Activated T-helper 2 cell treated with anti-CD3 and anti-CD28 coated beads, Interferon-gamma antibody, Interleukin-2, Interleukin-4, amounts not matched to agents 10 μg/mL and 5 μg/mL and 100 μg/mL, durations not matched to agents 14 hours and 24 hours and 36 hours (primary cell): ENCODE measurements at places on chromosomes 16 and 17. TPM values are rescaled to one million over a fixed set of nuclear protein-coding genes. Genes with fewer than 3 reads are reported as not detected.

PLA2G10 gene
- total RNA-seq = not detected in 2 replicates

DNA sequence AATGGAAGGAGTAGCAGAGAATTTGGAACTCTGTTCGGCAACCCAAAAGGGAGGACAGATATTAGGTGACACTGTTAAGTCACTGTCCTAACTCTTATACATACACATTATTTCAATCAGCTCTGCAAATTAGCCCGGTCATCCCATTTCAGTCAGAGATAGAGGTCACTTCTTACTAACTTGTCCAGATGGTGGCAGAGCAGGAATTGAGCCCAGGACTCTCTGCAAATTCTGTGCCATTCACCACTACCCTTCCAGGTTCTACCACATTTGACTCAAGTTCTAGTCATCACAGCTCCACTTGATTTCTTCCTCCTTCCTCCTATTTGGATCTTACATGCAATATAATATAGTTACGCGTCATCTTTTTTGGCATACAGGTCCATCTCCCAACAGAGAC lies 35.9 kb upstream of the NUDT7 start:
- no peak overlapping the region for H3K27ac ChIP-seq
- no peak overlapping the region for H3K4me3 ChIP-seq
- DNase-seq = no peak
- no peaks in the 10 kb centered on the region for H3K36me3 ChIP-seq

NGFR gene
- total RNA-seq = 0.14 and 0.18 TPM in 2 replicates

GRCh38 chr16:47144559-47144877 lies 773 bp upstream of the NETO2 start:
- peaks cover 34% of the 10 kb centered on the region for H3K27me3 ChIP-seq
- H3K36me3 ChIP-seq = no peaks in the 10 kb centered on the region
- H3K4me1 ChIP-seq = peaks cover 14% of the 10 kb centered on the region

DNA sequence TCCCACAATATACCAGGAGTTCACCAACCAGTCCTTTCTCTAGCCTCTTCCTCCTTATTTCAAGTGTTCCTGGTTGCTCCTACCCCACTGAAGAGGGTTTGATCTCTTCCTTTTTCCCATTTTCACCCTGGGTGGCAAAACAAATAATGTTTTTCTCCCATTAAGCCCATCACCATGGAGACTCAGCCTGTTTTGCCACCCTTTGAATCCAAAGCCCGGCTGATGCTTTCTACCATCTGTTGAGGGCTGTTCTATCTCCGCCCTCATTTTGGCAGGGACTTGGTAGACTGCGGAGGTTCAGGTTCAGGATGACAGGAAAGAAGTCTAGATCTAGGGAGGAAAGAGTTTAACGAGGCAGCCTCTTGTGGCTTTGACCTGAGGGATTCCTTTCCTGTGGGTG lies 2.6 kb downstream of the DNAH2 start:
- H3K27me3 ChIP-seq = peaks cover 62% of the 10 kb centered on the region
- peaks cover 13% of the 10 kb centered on the region for H3K4me1 ChIP-seq
- no peak for DNase-seq
- no peak overlapping the region for H3K4me3 ChIP-seq
- H3K36me3 ChIP-seq = no peaks in the 10 kb centered on the region

DNA sequence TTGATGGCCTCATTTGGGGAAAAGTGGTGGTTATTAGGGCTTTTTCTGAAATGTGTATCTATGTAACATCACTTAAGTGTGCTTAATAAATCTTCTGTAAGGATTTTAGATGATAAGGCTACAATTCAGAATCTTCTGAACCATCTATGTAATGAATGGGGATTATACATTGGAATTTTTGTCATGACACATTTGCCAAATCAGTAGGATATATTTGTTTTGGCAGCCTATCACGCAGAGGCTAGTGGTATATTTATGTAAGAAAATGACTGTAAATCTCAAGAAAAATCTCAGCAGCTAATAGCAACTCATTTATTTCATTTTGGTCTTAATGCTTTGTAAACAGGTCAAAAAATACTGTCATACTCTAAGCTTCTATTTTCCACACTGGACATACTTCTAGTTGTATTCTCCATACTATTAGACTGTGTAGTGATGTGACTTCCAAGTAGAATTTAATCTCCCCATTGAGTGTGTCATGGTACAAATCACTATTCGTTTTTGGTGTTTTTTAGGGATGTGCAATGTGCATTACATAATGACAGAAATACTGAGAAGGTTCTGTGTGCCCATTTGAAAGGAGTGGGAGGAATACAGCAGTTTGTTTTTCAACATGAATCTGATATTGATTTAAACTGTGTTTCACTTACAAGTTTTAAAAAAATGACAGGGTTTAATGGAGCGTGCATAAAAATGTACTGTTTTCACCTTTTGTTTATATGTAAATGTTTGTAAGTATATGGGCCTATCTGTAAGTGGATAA lies 29.2 kb downstream of the CLUH start:
- DNase-seq = no peak
- H3K27ac ChIP-seq = no peak overlapping the region
- peaks cover 54% of the 10 kb centered on the region for H3K36me3 ChIP-seq
- no peaks in the 10 kb centered on the region for H3K4me1 ChIP-seq
- H3K4me3 ChIP-seq = no peak overlapping the region

HSD17B1 gene
- 0.91 and 1.4 TPM in 2 replicates for total RNA-seq

GNAO1 gene
- 0.57 and 0.83 TPM in 2 replicates for total RNA-seq

DNA sequence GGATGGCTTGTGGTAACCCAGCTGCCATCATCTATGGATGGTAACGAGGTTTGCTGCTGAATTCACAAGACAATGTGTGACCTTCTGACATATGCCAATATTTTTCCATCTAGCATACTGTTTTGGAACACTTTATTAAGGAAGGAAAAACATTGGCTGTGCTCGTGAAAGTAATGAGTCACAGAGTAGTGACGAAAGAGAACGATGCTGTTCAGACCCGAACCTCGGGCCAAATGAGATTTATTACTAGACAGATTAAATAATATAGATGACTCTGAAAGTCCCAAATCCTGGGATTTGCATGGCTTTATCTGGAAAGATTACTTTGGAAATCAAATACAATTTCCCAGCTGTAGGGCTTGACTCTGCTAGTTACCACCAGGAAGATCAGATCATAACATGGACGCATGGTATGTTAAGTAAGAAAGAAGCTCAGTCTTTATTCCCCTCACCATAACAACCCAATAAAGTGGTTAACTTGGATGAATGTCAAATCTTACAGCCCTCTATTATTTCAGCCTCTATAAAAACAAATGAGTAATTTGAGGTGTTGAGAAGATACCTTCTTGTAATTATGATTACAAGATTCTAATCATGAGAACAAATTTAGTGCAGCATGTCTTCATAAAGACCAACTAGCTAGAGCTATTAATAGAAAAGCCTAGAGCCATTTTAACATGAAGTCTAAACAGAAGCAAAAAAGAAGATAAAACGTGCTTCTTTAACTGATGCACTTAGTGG lies 32.6 kb downstream of the ERN1 start:
- H3K36me3 ChIP-seq = peaks cover 83% of the 10 kb centered on the region
- H3K4me1 ChIP-seq = peaks cover 59% of the 10 kb centered on the region
- no peak for DNase-seq
- no peak overlapping the region for H3K4me3 ChIP-seq

DNA sequence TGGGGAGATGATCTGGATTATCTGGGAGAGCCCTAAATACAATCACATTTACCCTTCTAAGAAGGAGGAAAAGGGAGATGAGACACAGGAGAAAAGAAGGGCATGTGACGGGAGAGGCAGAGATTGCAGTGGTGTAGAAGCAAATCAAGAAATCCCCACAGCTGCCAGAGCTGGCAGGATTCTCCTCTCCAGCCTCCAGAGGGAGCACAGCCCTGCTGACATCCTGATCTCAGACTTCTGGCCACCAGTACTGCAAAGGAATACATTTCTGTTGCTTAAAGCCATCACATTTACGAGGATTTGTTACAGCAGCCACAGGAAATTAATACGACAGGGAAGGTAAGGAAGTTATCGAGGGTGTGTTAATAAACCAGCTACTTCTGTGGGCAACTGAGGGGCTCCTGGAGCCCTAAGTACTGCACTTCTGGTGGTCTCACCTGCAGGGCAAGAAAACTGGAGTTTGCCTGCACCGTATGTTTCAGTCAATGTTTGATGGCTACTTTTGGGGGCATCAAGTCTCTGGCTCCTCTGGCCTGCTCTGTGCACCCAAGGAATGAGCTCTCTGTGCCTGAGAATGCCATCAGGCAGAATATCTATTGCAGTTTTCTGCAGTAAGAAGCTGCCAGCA lies 22.9 kb upstream of the CDH13 start:
- no peaks in the 10 kb centered on the region for H3K4me1 ChIP-seq
- H3K36me3 ChIP-seq = no peaks in the 10 kb centered on the region
- DNase-seq = no peak
- no peak overlapping the region for H3K4me3 ChIP-seq
- no peak overlapping the region for H3K27ac ChIP-seq
- peaks cover 3% of the 10 kb centered on the region for H3K27me3 ChIP-seq

- no peak for DNase-seq
- no peaks in the 10 kb centered on the region for H3K4me1 ChIP-seq
- no peak overlapping the region for H3K27ac ChIP-seq
- no peaks in the 10 kb centered on the region for H3K36me3 ChIP-seq
- no peak overlapping the region for H3K4me3 ChIP-seq
Measured at GRCh38 chr17:39695089-39695474, 4.8 kb upstream of the ERBB2 start.

DNA sequence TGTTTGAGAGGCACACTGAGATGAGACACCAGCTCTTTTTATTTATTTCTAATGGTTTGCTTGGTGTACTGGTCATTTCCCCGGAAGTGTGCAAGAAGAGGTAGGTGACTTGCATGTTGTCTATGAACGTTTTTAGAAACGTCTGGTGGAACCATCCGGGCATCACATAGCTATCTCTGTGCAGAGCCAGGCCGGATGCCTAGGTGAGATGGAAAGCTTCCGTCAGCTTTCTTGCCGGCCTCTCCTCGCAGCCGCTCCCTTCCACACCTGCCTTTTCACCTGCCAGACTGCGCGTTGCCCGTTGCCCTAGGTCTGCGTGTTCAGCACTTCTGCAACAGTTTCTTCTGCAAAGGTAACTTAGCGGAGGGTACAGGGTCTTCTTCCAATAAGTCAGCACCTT lies 416.0 kb downstream of the WWOX start:
- no peaks in the 10 kb centered on the region for H3K36me3 ChIP-seq
- no peak overlapping the region for H3K27ac ChIP-seq
- no peak overlapping the region for H3K4me3 ChIP-seq
- no peaks in the 10 kb centered on the region for H3K4me1 ChIP-seq
- no peak for DNase-seq
- H3K27me3 ChIP-seq = no peaks in the 10 kb centered on the region

DNA sequence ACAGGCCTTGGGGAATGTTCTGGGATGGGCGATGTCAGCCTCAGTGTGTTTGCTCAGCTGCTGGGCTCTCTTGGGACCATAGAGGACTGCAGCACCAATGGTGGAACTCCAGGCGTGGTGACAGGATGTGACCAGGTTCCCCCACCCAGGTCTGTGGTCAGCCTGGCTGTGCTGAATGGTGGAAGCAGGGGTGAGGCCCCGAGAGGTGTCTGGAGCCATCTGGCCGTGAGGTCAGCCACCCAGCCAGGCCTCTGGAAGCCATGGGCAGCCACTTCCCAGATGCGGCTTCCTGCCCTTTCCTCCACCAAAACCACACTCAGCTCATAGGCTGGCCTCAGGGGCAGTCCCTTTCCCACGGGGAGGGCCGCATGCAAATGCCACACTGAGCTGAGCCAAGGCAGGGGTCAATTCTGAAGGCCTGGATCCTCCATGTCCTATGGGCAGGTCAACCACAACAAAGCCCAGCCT lies 7.8 kb upstream of the MAPK7 start:
- H3K27me3 ChIP-seq = no peaks in the 10 kb centered on the region
- DNase-seq = no peak
- peaks cover 45% of the 10 kb centered on the region for H3K4me1 ChIP-seq
- H3K36me3 ChIP-seq = no peaks in the 10 kb centered on the region
- peak overlapping the region; percentile 71 for H3K27ac ChIP-seq
- H3K4me3 ChIP-seq = peak overlapping the region; percentile 43

DNA sequence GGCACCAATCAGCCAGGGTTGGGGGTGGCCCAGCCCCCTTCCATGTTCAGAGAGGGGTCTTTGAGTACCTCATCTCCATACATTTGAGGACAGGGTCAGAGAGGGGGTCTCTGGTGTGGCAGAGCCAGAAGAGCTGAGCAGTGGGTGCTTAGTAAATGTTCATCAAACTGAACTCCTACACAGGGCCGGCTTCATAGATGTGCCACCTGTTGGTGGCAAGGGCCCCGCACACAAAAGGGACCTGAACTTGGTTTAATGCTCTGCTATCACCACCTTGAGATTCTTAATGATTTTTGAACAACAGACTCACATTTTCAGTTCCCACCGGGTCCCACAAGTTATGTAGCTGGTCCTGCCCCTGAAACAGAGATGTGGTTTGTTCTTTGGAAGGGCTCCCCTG lies 9.0 kb upstream of the C1QL1 start:
- peaks cover 7% of the 10 kb centered on the region for H3K4me1 ChIP-seq
- no peak overlapping the region for H3K4me3 ChIP-seq
- DNase-seq = no peak

CRISPLD2 gene
- 0.16 and 0.23 TPM in 2 replicates for total RNA-seq

STAT5A gene
- 288 and 302 TPM in 2 replicates for total RNA-seq

EPOP gene
- 34.9 TPM in 2 replicates for total RNA-seq

GRCh38 chr17:47728214-47728877 lies 4.7 kb upstream of the TBX21 start:
- H3K27ac ChIP-seq = no peak overlapping the region
- DNase-seq = no peak
- peaks cover 59% of the 10 kb centered on the region for H3K4me1 ChIP-seq

CCL17 gene
- total RNA-seq = 0.37 and 1.3 TPM in 2 replicates

DNA sequence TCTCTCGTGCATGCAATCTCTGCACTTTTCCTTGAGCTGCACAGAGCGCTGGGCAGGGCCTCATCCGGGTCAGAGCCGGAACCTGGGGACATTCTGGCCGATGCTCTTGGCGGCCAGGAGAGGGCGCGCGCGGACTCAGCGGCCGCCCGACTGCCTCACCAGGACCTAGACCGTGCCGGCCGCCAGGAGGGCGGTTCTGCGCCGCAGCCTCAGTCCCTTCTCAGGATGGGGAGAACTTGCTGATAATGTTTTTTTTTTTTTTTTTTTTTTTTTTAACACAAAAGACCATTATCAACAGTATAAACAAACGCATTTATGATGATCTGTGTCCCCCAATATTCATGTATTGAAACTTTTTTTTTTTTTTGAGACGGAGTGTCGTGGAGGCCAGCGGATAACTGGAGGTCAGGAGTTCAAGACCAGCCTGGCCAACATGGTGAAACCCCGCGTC lies 8.1 kb upstream of the FLYWCH2 start:
- H3K27ac ChIP-seq = no peak overlapping the region
- no peak overlapping the region for H3K4me3 ChIP-seq
- peaks cover 3% of the 10 kb centered on the region for H3K27me3 ChIP-seq
- peak; percentile 61 for DNase-seq

C16orf86 gene
- 1.4 and 1.8 TPM in 2 replicates for total RNA-seq

- no peak overlapping the region for H3K27ac ChIP-seq
- no peaks in the 10 kb centered on the region for H3K27me3 ChIP-seq
- peaks cover 58% of the 10 kb centered on the region for H3K4me1 ChIP-seq
- H3K36me3 ChIP-seq = peaks cover 9% of the 10 kb centered on the region
Measured at GRCh38 chr16:12545792-12546342, 257.8 kb downstream of the CPPED1 start.

GRCh38 chr16:86823888-86824671 lies 245.7 kb downstream of the FOXL1 start:
- no peaks in the 10 kb centered on the region for H3K36me3 ChIP-seq
- H3K27ac ChIP-seq = no peak overlapping the region
- H3K27me3 ChIP-seq = peaks cover 26% of the 10 kb centered on the region
- H3K4me3 ChIP-seq = no peak overlapping the region

SPATA20 gene
- 30.5 and 31.0 TPM in 2 replicates for total RNA-seq

- peaks cover 3% of the 10 kb centered on the region for H3K36me3 ChIP-seq
- DNase-seq = no peak
- H3K4me3 ChIP-seq = no peak overlapping the region
- H3K4me1 ChIP-seq = peaks cover 65% of the 10 kb centered on the region
- H3K27me3 ChIP-seq = no peaks in the 10 kb centered on the region
- no peak overlapping the region for H3K27ac ChIP-seq
Measured at GRCh38 chr16:89450537-89450936, 39.8 kb downstream of the ANKRD11 start.
